ENCODE measurements at places on chromosomes 3 and 15.

DNA sequence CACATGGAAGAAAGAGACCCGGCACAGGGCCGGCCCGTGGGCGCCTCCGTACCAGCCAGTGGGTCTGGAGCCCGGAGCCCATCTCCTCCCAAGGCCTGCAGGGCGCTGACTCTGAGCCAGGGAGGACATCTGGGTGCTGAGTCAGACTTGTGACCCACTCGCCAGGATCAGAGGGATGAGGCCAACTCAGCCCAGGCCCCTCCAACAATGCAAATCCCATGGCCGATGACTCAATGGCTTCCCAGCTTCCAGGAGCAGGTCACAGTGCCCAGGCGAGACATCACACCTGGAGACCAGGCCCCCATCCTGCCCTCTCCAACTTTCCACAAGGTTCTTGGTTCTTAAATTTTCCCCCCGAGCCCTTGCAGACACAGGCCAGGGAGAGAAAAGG, 95.1 kb downstream of the LRIG1 start:
- DNase-seq: no peak

DNA sequence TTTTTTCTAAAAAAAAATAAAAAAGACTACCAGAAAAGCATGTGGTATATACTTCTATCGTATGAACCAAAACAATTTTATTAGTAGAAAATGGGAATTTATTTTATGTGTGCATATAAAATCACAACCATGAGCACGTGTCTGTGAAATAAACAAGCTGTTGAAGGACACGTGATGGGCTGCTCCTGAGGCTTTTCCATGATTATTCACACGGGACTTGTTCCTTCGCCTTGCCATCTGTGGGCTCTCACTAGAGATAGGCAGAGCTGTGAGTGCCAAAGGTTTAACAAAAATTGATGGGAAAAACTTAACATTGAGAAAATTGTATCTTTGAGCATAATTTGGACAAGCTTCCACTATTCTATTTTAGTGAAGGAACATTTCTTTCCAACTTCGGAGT, 12.4 kb upstream of the ETV5 start:
- no peak for DNase-seq

DNA sequence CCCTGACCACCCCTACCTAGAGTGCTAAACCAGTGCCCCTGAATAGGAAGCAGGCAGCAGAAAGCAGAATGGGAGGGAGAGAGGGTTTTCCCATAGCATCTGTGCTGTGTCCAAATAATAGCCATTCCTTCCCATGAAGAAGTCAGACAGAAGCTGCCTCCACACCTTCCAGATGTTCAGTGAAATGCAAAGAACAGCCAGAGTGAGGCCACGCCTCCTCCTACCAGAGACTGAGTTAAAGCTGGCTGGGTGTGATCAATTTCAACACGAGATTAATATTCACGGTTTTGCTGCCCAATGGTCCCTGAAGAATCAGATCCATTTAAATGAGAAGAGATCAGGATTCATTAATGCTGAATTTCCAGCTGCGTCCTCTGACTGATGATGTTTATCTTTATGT, 111.8 kb downstream of the SRGAP3 start:
- no peak for DNase-seq

- no peak for DNase-seq
Measured at GRCh38 chr15:63928185-63928842, 94.6 kb upstream of the HERC1 start.

GRCh38 chr3:192840143-192840836, 77.4 kb downstream of the MB21D2 start:
- no peak for DNase-seq

Data from activated T-cell treated with anti-CD3 and anti-CD28 coated beads, Interleukin-2, amount 50 U/mL, for 72 hours (primary cell).